Thyroid gland (tissue), 4 donors: ENCODE measurements at places on chromosomes 6 and 20.

- no peaks in the 10 kb centered on the region for H3K27me3 ChIP-seq
- no peak overlapping the region for H3K4me3 ChIP-seq
- DNase-seq = no peak
- no peak overlapping the region for H3K27ac ChIP-seq
Observed at GRCh38 chr6:217048-217659, 75.1 kb upstream of the DUSP22 start.

- H3K27me3 ChIP-seq = no peaks in the 10 kb centered on the region
- no peaks in the 10 kb centered on the region for H3K36me3 ChIP-seq
- DNase-seq = no peak
- H3K4me3 ChIP-seq = no peak overlapping the region
Observed at GRCh38 chr20:43295781-43296180, 106.1 kb upstream of the PTPRT start.

DNA sequence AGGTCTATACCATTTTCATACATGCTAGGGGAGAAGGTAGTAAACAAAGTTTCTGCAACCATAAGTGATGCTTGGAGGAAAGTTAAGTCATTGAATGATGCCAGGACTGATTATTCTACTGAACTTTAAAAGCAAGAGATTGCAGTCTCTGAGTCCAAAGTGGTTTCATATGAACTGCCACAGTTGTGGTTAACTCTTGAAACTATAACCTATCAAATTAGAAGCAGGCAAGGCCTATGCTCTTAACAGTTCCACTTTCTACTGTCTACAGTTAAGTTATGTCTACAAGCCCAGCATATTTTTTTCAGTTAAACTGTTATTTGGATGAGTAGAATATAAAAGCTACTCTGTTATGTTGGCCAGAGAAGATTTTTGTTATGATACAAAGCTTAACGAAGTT is 326.5 kb upstream of the RUNX2 start:
- no peak overlapping the region for H3K27ac ChIP-seq
- H3K36me3 ChIP-seq = no peaks in the 10 kb centered on the region

- DNase-seq = no peak
- H3K36me3 ChIP-seq = no peaks in the 10 kb centered on the region
- H3K4me1 ChIP-seq = no peaks in the 10 kb centered on the region
- H3K4me3 ChIP-seq = no peak overlapping the region
- H3K27me3 ChIP-seq = no peaks in the 10 kb centered on the region
- no peak overlapping the region for H3K27ac ChIP-seq
Observed at GRCh38 chr20:10837901-10838300, 164.1 kb upstream of the JAG1 start.

DNA sequence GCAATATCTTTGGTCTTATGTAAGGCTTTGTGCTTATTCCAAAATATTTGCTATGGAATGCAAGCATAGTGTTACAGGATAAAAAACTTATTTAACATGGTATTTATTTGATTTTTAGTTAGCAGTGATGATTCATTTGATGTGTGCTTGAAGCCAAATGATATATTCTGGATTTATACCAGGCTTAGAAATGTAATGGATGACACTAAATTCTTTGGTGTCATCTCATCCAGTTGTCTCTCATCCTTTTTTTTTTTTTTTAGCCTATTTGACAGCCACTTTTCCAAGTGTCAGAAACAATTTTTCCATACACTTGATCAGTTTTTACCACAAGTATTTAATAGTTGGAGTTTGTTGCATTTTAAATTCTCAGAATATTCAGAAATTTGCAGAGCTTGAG is 515.3 kb downstream of the CDKAL1 start:
- H3K4me1 ChIP-seq = peaks cover 14% of the 10 kb centered on the region
- no peak for DNase-seq
- no peak overlapping the region for H3K27ac ChIP-seq
- no peak overlapping the region for H3K4me3 ChIP-seq
- H3K36me3 ChIP-seq = no peaks in the 10 kb centered on the region

GRCh38 chr6:159838020-159838744 is 38.1 kb downstream of the PNLDC1 start:
- H3K4me3 ChIP-seq = no peak overlapping the region
- H3K27ac ChIP-seq = no peak overlapping the region
- H3K27me3 ChIP-seq = no peaks in the 10 kb centered on the region
- H3K4me1 ChIP-seq = no peaks in the 10 kb centered on the region
- no peak for DNase-seq

- peak; percentile 54 for DNase-seq
- H3K27ac ChIP-seq = peak overlapping the region; percentile 94
- no peaks in the 10 kb centered on the region for H3K36me3 ChIP-seq
- peaks cover 14% of the 10 kb centered on the region for H3K4me1 ChIP-seq
Observed at GRCh38 chr6:87155842-87156815, 764 bp downstream of the ZNF292 start.

DNA sequence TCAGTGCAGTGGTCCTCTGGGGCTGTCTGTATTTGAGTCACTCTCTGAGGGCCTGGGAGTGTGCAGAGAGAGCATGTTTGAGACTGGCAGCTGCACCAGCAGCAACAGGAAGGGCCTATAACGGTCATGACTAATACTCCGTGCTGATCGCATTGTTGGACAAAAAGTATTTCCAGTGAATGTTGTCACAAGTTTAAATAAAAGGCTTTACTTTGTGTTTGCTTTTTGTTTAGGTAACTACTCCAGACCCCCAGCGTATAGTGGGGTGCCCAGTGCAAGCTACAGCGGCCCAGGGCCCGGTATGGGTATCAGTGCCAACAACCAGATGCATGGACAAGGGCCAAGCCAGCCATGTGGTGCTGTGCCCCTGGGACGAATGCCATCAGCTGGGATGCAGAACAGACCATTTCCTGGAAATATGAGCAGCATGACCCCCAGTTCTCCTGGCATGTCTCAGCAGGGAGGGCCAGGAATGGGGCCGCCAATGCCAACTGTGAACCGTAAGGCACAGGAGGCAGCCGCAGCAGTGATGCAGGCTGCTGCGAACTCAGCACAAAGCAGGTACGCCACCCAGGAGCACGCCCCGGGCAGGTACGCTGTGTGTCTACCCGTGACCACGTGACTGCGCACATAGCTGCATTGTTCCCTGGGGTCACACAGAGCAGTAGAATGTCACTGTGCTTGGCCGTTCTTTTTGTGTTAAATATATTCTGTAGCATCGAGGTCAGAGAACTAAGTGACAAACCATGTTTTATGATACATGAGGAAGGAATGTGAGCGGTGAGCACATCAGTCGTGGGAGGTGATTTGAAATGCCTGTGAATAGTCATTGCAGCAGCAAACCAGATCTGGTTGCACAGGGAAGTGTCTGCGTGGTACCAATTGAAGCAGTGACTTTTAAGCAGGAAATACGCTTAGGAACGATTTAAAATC is 174.7 kb downstream of the TMEM242 start:
- peak; percentile 23 for DNase-seq
- no peak overlapping the region for H3K4me3 ChIP-seq
- peaks cover 5% of the 10 kb centered on the region for H3K4me1 ChIP-seq
- H3K36me3 ChIP-seq = peaks cover 9% of the 10 kb centered on the region
- no peaks in the 10 kb centered on the region for H3K27me3 ChIP-seq

GRCh38 chr20:50089140-50089786 is 23.7 kb downstream of the UBE2V1 start:
- H3K4me3 ChIP-seq = no peak overlapping the region
- peaks cover 27% of the 10 kb centered on the region for H3K4me1 ChIP-seq
- no peaks in the 10 kb centered on the region for H3K36me3 ChIP-seq

DNA sequence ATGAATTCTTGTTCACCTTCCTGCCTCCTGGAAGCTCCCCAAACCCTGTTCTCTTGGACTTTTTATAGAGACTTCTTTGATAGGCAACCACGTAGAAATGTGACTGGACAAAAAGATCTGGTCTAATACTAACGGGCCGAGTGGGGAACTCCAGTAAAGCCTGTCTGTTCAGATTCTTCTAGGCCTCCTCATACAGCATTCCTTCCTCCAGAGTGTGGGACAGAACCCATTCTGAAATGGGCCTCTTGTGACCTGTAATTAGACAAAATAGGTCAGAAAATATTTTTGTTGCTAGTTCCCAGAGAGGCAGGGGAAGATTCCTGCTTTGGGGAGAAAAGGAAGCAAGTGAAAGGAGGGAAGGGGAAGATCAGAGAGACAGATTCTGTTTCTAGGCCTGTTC is 374.3 kb downstream of the CDH26 start:
- DNase-seq = no peak
- H3K4me3 ChIP-seq = no peak overlapping the region
- no peaks in the 10 kb centered on the region for H3K27me3 ChIP-seq
- H3K27ac ChIP-seq = no peak overlapping the region

- no peak overlapping the region for H3K27ac ChIP-seq
- peaks cover 18% of the 10 kb centered on the region for H3K4me1 ChIP-seq
Observed at GRCh38 chr6:6586671-6587526, 1.6 kb upstream of the LY86 start.

GRCh38 chr6:113680301-113680700 is 176.8 kb upstream of the MARCKS start:
- DNase-seq = no peak
- H3K27ac ChIP-seq = no peak overlapping the region
- no peak overlapping the region for H3K4me3 ChIP-seq
- H3K27me3 ChIP-seq = no peaks in the 10 kb centered on the region
- peaks cover 8% of the 10 kb centered on the region for H3K4me1 ChIP-seq

- H3K36me3 ChIP-seq = no peaks in the 10 kb centered on the region
- no peaks in the 10 kb centered on the region for H3K27me3 ChIP-seq
- no peak overlapping the region for H3K4me3 ChIP-seq
- H3K27ac ChIP-seq = no peak overlapping the region
Observed at GRCh38 chr6:107698146-107698545, 126.0 kb downstream of the SCML4 start.

- H3K36me3 ChIP-seq = no peaks in the 10 kb centered on the region
- DNase-seq = no peak
- H3K4me3 ChIP-seq = no peak overlapping the region
Observed at GRCh38 chr6:12327391-12327790, 37.2 kb downstream of the EDN1 start.

GRCh38 chr6:12543953-12544352 is 172.6 kb upstream of the PHACTR1 start:
- H3K36me3 ChIP-seq = no peaks in the 10 kb centered on the region
- no peaks in the 10 kb centered on the region for H3K27me3 ChIP-seq
- no peaks in the 10 kb centered on the region for H3K4me1 ChIP-seq
- no peak overlapping the region for H3K4me3 ChIP-seq
- no peak overlapping the region for H3K27ac ChIP-seq
- no peak for DNase-seq

DNA sequence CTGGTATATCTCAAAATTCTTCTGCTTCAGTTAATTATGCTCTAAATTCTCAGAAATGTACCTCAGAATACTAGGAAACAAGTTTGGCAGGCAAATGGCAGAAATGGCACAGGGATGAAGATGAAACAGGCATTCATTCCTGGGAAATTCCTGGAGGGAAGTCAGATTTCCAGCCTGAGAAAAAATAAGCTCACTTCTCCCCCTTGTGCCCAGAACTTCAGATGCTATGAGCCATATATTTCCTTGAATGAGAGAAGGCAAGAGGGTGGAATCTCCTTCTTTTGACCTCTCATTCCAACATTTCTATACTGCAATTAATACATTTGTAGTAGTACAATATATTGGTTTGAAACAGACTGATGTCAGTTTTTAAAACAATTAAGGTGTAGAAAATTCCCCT is 22.8 kb downstream of the RGS17 start:
- no peaks in the 10 kb centered on the region for H3K27me3 ChIP-seq
- no peak overlapping the region for H3K4me3 ChIP-seq
- DNase-seq = no peak
- no peak overlapping the region for H3K27ac ChIP-seq
- H3K4me1 ChIP-seq = no peaks in the 10 kb centered on the region

- H3K36me3 ChIP-seq = no peaks in the 10 kb centered on the region
- H3K4me3 ChIP-seq = no peak overlapping the region
- peak; percentile 26 for DNase-seq
Observed at GRCh38 chr6:93423542-93423941, 4.2 kb upstream of the EPHA7 start.

DNA sequence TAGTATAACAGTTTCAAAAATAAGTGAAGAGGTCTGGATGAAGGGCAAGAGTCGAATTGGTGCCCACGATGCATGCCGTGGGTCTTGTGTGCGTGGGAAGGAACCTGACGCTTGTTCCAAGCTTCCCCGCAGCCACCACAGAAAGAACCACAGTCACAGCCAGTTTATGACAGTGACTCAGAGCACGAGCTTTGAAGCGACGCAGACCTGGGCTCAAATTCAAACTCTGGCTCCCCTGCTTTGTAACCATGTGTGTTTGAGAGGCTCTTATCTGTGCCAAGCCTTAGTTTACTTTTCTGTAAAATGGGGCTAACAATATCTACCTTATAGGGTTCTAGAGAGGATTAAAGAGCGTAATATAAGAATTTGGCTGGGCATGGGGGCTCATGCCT is 65.5 kb downstream of the SYNJ2 start:
- no peaks in the 10 kb centered on the region for H3K36me3 ChIP-seq
- no peaks in the 10 kb centered on the region for H3K27me3 ChIP-seq
- peaks cover 14% of the 10 kb centered on the region for H3K4me1 ChIP-seq

DNA sequence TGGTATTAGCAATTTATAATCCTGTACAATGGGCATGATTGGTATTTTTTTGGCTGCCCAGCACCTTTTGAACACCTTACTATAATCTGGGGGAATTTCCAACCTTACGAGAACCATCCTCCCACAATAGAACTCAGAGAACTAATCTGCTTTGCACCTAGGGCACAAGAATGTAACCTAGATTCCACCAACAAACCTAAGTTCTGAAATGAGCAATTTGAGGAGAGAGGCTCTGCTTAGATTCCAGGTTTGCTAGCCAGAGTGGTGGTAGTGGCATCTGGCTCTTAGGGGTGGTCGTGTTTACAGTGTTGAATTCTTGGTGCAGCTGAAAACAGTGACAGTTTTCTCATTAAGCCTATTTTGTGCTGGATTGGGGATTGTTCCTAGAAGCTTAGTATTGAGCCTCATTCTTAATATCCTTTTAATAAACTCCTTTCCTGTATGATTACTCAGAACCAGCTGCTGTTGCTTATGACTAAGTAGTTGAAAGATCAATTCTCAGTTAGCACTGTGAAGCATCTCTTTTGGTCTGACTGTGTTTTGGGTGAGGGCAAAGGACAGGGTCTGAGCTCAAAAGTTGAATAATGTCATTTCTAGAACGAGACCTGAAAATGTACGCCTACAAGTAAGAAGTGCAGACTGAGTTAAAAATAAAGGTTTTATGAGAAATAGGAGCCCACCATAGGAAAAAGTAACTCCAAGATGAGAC is 385.6 kb downstream of the CDKAL1 start:
- H3K27me3 ChIP-seq = no peaks in the 10 kb centered on the region
- H3K4me3 ChIP-seq = no peak overlapping the region
- H3K4me1 ChIP-seq = no peaks in the 10 kb centered on the region
- DNase-seq = no peak
- no peaks in the 10 kb centered on the region for H3K36me3 ChIP-seq

DNA sequence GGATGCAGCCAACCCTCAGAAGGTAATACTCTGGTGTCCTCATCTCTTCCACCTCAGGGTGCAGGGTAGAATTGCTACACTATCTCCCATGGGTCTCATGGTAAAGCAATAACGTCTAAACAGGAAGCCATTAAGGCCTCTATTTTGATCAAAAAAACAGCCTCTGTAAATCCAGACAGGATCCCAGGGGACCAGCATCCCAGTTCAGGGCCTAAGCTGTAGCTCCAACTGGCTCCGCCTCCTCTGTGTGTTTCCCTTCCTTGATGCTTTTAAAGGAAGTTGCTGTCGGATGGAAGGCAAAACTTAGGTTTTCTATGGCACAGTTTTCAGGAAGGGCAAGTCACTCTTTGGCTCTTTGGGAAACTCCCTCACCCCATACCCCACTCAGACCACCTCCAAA is 222.0 kb downstream of the MAFB start:
- no peak overlapping the region for H3K27ac ChIP-seq
- H3K4me1 ChIP-seq = no peaks in the 10 kb centered on the region
- no peak for DNase-seq
- H3K36me3 ChIP-seq = no peaks in the 10 kb centered on the region
- H3K27me3 ChIP-seq = no peaks in the 10 kb centered on the region
